ENCODE measurements at places on chromosomes 5 and 9. TPM values are rescaled to one million over a fixed set of nuclear protein-coding genes. Genes with fewer than 3 reads are reported as not detected.

CACNA1B gene
- total RNA-seq: under 0.01 TPM

PCDH1 gene
- 2.8 TPM for total RNA-seq

SMIM33 gene
- total RNA-seq: not detected

ZNF366 gene
- total RNA-seq: 0.10 TPM

SV2C gene
- total RNA-seq: under 0.01 TPM

CAMK2A gene
- total RNA-seq: 0.94 TPM

C9orf153 gene
- 1.9 TPM for total RNA-seq

FGD3 gene
- total RNA-seq: 55.7 TPM

PDE6A gene
- not detected for total RNA-seq

ELP1 gene
- total RNA-seq: 14.1 TPM

OR2K2 gene
- not detected for total RNA-seq

HBEGF gene
- total RNA-seq: 80.5 TPM

FAM13B gene
- total RNA-seq: 70.8 TPM

ENTREP1 gene
- not detected for total RNA-seq

SHC3 gene
- under 0.01 TPM for total RNA-seq

ALG2 gene
- total RNA-seq: 24.5 TPM

GPR150 gene
- total RNA-seq: 0.42 TPM

CDKN2B-AS1 gene
- 2.1 TPM for total RNA-seq

RNF208 gene
- total RNA-seq: 0.31 TPM

RECK gene
- 9.2 TPM for total RNA-seq

DDX4 gene
- total RNA-seq: not detected

MRPS30 gene
- total RNA-seq: 44.8 TPM

LRRC70 gene
- 8.6 TPM for total RNA-seq

ZFP62 gene
- 9.4 TPM for total RNA-seq

F2RL1 gene
- total RNA-seq: 4.2 TPM

TMEM171 gene
- total RNA-seq: not detected

PCDHGB4 gene
- total RNA-seq: 0.31 TPM

HSPA4 gene
- 39.9 TPM for total RNA-seq

DNM1 gene
- total RNA-seq: 1.4 TPM

FCN2 gene
- not detected for total RNA-seq

NEURL1B gene
- 0.10 TPM for total RNA-seq

CLTB gene
- total RNA-seq: 55.3 TPM

TRIM36 gene
- total RNA-seq: 0.42 TPM

WNK2 gene
- total RNA-seq: 0.10 TPM

SLCO6A1 gene
- total RNA-seq: not detected

SAXO1 gene
- total RNA-seq: 0.10 TPM

CLIC3 gene
- total RNA-seq: 3.4 TPM

TNFSF15 gene
- 2.9 TPM for total RNA-seq

GHR gene
- not detected for total RNA-seq

FOXD4L3 gene
- total RNA-seq: not detected

PRRX2 gene
- total RNA-seq: not detected

ZNF483 gene
- total RNA-seq: 29.9 TPM

CSF1R gene
- total RNA-seq: 5.2 TPM

MLANA gene
- total RNA-seq: 0.10 TPM

SLC25A2 gene
- 0.73 TPM for total RNA-seq

NUP214 gene
- 53.0 TPM for total RNA-seq

ARID3C gene
- total RNA-seq: not detected

ROR2 gene
- total RNA-seq: not detected

SLC25A48 gene
- total RNA-seq: not detected

GARIN3 gene
- not detected for total RNA-seq

PRLR gene
- total RNA-seq: 1.6 TPM

Measured in mononuclear cell (primary cell).